NCI-H2081 treated with DMSO at 0.1 percent for 48 hours (cell line): ENCODE measurements at places on chromosomes 2 and 18.

GRCh38 chr18:22109535-22109934, 59.9 kb upstream of the GATA6 start:
- no peak for DNase-seq

DNA sequence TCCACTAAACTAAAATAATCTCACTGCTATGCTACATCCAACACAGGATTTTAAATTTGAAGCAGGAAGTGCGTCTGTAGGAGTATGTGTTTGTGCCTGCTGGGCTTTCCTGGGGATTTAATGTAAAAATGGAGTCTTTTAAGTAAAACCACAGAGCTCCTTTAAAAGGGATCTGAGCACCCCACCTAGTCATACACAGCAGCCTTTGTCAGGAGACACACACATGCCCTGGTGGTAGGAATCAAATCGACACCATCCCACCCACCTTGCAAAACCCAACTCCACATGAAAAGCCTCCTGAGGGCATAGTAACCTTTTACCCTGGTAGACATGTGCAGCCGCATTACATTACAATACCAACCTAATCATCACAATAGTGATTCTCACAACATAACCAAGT, 29.1 kb downstream of the UXS1 start:
- DNase-seq, result no peak

DNA sequence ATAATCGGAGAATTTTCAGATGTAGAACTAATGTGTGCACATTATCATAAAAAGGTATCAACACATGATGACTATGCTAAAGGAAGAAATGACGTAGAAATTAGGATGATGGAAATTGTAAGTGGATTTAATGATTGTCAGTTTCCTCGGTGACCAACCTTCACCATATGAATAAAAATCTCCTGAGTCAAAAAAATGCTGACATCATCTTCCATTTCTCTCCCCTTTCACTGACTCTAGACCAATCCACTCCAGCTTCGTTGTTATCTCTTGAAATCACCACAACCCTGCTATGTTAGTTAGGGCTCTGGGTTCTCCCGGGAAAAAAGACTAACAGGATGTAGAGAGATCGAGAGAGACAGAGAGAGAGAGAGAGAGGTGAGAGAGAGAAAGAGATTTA, 204.8 kb upstream of the KYNU start:
- DNase-seq, result no peak

DNA sequence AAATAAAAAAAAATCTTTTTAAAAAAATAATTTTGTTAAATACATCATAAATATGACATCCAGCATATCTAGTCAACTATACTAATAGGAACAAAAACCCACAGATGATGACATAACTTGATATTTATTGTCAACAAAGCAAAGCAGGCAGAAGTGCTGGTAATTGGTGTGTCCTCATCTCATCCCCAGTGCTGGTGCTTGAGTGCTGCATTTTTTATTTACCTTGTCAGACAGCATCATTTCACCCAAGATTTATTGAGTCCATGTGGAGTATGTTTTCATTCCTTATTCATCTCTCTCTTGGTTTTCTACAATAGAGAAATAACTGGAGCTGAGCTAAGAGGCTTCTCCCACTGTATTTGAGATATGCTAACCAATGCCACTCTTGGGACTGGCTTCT, 191.6 kb upstream of the SLC14A2 start:
- DNase-seq, result peak; percentile 18

DNA sequence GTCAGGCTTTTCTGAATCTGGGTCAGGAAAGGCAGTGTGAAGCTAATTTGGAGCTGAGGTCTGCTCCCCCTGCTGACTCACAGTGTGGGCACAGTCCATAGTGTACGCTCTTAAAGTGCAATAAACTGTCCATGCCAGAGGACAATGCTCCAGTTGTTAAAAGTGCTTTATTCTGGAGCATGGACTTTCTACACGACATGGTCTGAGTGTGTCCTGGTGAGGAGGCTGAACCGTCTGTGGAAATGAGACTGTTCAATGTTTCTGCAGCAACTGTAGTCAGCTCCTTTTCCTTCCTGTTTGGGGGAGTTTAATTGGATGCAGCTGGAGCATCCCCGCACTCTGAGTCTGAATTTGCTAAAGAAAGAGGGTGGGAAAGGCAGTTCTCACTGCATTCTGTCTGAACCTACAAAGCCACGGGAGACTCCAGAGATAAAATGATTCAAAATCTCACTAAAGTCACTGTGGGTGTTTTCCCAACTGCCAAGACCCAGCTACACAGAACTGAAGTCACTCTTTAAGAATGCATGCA, 110.2 kb upstream of the TRIB2 start:
- DNase-seq, result no peak

DNA sequence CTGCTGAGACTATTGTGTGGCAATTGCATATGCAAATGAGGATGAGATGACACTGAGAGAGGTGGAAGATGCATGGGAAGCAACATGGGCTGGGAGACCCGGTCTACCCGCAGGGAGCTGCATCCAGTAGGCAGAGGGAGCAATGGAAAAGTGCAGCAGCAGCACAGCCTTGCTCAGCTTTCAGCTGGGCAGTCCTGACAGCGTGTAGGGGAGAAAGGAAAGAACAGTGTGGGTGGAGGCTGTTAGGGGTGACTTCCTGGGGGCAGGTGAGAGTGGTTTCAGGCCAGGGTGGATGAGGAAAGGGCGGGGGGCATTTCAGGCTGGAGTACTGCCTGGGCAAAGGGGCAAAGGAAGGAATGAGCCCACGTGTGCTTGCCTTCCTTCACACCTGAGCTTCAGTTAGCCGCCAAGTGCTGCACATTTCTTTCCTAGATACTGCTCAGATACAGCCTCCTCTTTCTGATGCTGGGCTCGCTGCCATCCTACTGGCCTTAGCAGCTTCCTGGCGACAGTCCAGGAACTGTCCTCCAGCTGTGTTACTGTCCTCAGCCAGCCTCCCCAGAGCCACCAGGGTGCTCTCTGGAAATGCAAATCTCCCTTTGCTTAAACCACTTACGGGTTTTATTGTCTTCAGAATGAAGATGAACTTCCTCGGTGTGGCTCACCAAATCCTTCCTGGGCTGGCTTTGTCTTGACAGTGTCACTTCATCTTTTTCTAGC, 276.3 kb downstream of the TSN start:
- DNase-seq, result no peak

DNA sequence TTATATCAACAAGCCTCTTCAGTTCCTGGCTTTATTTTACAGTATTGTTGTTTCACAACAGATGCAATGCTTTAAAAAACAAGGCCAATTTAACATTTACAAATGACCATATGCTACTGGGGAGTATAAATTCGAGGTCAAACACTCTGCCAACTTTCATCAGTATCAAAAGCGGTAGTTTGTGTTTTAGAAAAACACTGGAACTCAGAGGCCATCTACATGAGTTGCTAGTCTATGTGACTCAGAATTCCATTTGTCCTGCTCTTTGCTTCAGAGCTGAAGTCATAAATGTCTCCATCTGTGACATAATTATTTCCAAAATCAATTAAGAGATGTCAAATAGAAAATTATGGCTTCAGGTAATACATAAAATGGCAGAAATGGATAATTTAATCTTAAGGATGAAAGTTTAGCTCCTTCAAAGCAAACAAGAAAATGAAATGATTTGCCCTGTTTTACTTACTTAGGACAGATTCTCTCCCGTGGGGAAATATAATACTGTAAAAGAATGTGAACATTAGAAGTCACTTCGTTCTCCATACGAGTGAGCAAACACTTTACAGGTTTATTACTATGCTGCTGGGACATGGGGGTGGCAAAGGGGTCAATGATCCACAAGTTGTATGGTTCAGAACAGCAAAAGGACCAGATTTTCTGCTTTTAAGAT, 3.7 kb downstream of the MEX3C start:
- DNase-seq, result no peak

DNA sequence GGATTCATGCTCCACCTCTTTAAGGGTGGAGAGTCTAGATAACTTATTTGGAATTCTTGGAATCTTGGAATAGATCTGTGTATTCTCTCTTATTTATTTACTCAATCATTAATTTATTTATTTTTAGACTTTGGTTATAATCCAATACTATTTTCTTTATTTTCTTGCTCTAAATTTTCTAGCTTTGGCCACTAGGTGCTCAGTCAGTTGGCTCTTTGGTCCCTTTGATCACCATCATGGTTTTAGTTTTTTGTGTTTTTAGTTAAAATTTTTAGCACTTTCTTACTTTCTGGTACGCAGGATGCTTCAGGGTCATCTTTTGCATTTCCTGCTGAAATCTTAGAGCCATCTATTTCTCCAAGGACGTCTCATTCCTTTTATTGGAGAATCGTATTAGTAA, 5.2 kb upstream of the PLEK start:
- no peak for DNase-seq

DNA sequence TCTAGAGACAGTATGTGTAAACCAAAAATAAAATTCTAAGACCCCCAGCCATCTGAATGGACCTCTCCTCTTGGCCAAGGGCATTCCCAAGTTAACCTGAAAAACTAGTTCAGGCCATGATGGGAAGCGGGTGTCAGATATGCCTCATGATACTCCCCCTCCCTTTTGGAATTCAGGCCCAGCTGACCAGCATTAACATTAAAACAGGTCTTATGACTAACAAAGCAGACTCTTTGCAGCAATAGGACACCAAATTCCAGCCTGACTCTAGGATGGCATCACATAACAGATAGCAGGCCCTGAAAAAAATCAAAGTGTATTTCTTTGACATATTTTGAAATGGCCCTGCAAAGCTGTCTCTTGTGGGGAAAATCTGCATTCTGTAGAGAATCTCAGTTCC, 73.3 kb upstream of the L3MBTL4 start:
- DNase-seq, result no peak

GRCh38 chr2:112340475-112341267, 65.3 kb downstream of the ZC3H6 start:
- DNase-seq, result no peak

- no peak for DNase-seq
Measured at GRCh38 chr2:10879624-10880585, 31.8 kb upstream of the KCNF1 start.

- no peak for DNase-seq
Measured at GRCh38 chr18:57660961-57661360, 39.3 kb upstream of the NARS1 start.
